ENCODE measurements at places on chromosomes 3 and 15. TPM values are rescaled to one million over a fixed set of nuclear protein-coding genes. Genes with fewer than 3 reads are reported as not detected.

The PDCD10 gene
- 68.4 TPM for total RNA-seq

The ZMYND10 gene
- 0.96 TPM for total RNA-seq

The NRG4 gene
- total RNA-seq = not detected

- DNase-seq = no peak
Observed at GRCh38 chr15:69131362-69132220, 28.8 kb upstream of the GLCE start.

DNA sequence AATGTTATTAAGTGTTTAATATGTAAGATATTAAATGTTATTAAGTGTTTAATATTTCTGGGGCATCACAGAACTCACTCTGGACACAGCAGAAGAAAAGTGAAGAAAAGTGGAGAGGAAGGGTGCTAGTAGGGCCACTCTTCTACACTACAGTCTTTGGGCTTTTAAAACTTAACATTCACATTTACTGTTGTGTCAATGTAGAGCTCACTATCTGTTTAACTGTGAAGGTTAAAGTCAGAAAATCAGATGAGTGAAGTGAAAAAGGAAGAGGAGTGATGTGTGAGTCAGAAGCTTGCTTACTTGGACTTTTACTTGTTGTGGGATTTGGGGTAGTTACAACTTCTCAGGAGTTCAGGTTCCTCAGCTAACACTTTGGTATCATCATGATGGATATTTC is 145.3 kb upstream of the DNAJC19 start:
- no peak for DNase-seq

GRCh38 chr3:30890907-30891306 is 3.6 kb downstream of the GADL1 start:
- DNase-seq = no peak

GRCh38 chr15:25438601-25439368 is at the start of gene UBE3A:
Gene UBE3A, minus strand, starts transcription at chr15:25439024. Its CDS starts 29,917 bp downstream, at chr15:25409107.
- DNase-seq = peak; percentile 83

GRCh38 chr15:69058830-69059556 is 44.5 kb downstream of the NOX5 start:
- DNase-seq = peak; percentile 70

All from activated T-cell treated with anti-CD3 and anti-CD28 coated beads, Interleukin-2, amount 50 U/mL, for 4 hours (primary cell).